ENCODE measurements at places on chromosomes 13 and 19.

GRCh38 chr13:110392510-110393240 lies 85.6 kb downstream of the COL4A2 start:
- H3K4me1 ChIP-seq: no peaks in the 10 kb centered on the region
- no peak for ATAC-seq

GRCh38 chr13:50494138-50494537 lies 349.4 kb downstream of the DLEU7 start:
- no peaks in the 10 kb centered on the region for H3K4me1 ChIP-seq
- ATAC-seq: no peak
- H3K36me3 ChIP-seq: no peaks in the 10 kb centered on the region
- no peak overlapping the region for H3K27ac ChIP-seq
- H3K27me3 ChIP-seq: no peaks in the 10 kb centered on the region

- peaks cover 50% of the 10 kb centered on the region for H3K36me3 ChIP-seq
- peaks cover 27% of the 10 kb centered on the region for H3K4me1 ChIP-seq
- peak; percentile 83 for ATAC-seq
- no peaks in the 10 kb centered on the region for H3K27me3 ChIP-seq
- H3K27ac ChIP-seq: peak within 1 kb of the TSS; percentile 94
Observed at GRCh38 chr19:10403137-10404021, at the start of gene CDC37. Gene CDC37 (minus strand): TSS chr19:10403542. CDS start chr19:10403479, 63 bp downstream.

DNA sequence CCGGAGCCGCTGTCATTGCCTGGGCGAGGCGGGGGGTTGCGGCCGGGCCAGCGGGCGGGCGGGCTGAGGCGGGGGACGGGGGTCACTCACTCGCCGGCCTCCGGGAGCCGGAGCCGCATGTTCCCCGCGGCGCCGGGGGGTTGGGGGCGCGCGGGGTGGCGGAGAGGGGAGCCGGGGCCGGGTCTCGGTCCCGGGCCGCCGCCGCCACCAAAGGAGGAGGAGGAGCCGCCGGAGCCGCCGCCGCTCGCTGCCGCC lies 149 bp downstream of the MED26 start:
- H3K27ac ChIP-seq: no peak overlapping the region
- peak; percentile 0 for ATAC-seq
- H3K27me3 ChIP-seq: no peaks in the 10 kb centered on the region

DNA sequence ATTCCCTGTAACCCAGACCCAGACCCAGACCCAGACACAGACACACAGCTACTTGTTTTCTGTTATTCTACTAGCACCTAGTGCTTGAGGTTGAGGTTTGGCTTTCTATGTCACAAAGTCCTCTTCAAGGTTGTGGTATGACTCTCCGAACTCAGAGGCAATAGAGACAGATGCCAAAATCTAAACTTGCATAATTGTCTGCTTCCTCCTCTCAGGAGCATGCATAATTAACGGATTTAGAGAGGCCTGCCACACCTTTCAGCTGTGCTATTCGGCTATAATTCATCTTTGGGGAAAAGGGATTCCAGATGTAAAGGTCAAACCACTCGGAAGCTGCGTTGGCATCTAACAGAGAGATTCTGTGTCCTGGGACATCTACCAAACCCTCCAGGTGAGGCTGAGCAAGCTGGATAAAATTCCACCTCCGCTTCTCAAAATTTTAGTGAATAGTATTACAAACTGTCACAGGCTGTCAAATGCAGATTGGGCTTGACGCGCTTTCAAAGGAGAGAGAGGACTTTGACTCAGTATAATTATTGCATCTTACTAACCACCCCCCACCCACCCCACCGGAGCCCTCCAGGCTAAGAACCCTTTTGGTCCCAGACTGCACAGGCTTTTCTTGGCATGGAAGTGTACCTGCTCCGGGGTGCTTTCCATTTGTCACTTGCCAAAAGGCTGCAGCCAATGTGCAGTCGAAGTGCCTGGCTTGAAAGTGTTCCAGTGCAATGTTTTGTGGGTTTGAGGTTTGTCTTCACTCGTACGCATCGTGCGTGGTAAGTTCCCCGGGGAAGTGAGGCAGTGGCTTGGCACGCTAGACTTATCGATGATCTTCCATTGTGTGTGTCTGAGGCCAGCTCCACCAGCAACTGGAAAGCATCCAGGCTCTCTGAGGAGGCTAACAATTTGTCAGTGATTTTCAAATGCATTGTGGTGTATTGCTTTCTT lies 194.1 kb downstream of the TDRD3 start:
- no peak for ATAC-seq
- H3K4me1 ChIP-seq: no peaks in the 10 kb centered on the region
- H3K27ac ChIP-seq: no peak overlapping the region
- no peak overlapping the region for H3K4me3 ChIP-seq

GRCh38 chr13:74865656-74866055 lies 616.3 kb downstream of the TBC1D4 start:
- ATAC-seq: no peak
- peaks cover 8% of the 10 kb centered on the region for H3K27me3 ChIP-seq
- no peaks in the 10 kb centered on the region for H3K4me1 ChIP-seq
- H3K4me3 ChIP-seq: no peak overlapping the region
- no peak overlapping the region for H3K27ac ChIP-seq

DNA sequence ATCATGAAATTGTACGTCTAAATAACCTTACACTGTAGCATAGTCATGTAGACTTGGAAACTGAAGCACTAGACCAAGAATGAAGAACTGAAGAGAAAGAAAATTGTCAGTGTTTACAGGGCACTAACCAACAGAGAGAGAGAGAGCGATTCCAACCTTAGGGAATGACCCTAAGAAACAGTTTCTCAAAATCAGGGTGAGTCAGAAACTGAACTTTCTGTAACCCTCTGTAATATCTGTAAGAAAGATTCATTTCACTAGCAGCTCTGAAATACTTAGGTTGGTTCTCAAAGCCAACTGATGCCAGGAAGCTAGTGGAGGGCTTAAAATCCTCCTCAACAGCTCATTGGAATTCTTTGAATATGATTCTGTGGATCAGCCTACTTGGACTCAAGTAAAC lies 936.9 kb downstream of the EFNB2 start:
- H3K36me3 ChIP-seq: no peaks in the 10 kb centered on the region
- no peaks in the 10 kb centered on the region for H3K27me3 ChIP-seq
- no peaks in the 10 kb centered on the region for H3K4me1 ChIP-seq
- no peak overlapping the region for H3K4me3 ChIP-seq

DNA sequence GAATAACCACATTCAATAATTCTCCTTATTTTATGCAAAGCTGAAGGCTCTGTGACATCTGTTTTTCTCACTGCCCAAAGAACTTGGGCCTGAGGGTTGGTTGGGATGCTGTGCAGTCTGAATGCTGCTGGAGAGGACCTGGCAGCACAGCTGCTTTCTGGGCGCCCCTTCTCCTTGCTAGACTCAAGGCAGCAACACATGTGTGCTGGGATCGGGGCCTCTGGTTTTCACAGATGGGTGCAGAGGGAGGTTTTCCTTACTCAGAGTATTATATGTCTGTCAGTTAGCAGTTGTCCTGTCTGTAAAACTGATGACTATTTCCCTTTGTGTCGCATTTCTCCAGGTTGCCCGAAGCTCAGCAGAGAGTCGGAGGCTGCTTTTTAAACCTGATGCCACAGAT lies 53.2 kb upstream of the TEX29 start:
- peaks cover 87% of the 10 kb centered on the region for H3K36me3 ChIP-seq
- H3K4me1 ChIP-seq: peaks cover 9% of the 10 kb centered on the region
- no peaks in the 10 kb centered on the region for H3K27me3 ChIP-seq
- ATAC-seq: no peak
- H3K27ac ChIP-seq: no peak overlapping the region
- H3K4me3 ChIP-seq: no peak overlapping the region

DNA sequence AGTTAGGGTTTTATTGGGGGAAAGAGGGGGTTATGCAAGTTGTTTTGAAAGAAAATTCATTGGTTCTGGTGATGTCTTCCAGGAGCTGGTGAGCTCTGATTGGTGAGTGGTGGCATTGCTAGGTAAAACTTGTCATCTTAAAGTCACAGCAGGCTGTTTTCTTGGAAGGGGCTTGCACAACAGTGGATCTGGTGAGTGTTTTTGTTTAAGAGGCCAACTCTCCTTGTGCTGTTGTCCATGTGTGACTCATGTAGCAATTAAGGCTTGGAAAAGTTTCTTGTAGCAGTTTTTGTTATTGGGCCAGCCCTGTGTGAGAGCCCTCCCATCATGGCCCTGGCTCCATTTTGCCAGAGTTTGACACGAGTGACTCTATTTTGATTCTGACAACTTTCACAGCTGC lies 109.4 kb downstream of the RFC3 start:
- no peak overlapping the region for H3K4me3 ChIP-seq
- no peaks in the 10 kb centered on the region for H3K36me3 ChIP-seq
- no peak overlapping the region for H3K27ac ChIP-seq
- no peaks in the 10 kb centered on the region for H3K27me3 ChIP-seq
- H3K4me1 ChIP-seq: no peaks in the 10 kb centered on the region

DNA sequence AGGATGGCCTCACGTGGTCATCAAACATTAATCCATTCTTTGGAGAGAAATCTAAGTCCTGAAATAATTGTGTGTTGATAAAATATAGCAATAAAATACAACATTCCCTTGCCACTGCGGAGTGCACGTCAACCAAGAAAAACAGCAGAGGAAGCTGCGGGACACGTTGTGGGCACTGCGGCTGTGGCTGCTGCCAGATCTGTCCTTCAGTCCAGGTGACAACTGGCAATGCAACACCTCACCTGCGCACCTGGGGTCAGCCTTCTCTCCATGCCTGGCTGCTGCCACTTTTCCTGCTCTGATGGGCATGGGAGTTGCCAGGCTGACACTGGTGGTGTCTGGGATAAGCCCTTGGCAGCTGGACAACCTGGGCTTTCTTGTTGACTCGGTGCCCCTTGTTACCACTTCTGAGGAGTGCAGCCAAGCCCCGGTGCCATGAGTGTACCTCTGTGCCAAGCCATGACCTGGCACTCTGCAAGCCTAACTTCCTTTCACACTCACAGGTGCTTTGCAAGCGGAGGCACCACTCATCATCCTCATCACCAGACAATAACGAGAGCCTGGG lies 251.6 kb upstream of the TSHZ3 start:
- no peak overlapping the region for H3K4me3 ChIP-seq
- no peaks in the 10 kb centered on the region for H3K36me3 ChIP-seq
- no peaks in the 10 kb centered on the region for H3K4me1 ChIP-seq
- H3K27ac ChIP-seq: no peak overlapping the region
- H3K27me3 ChIP-seq: peaks cover 2% of the 10 kb centered on the region

GRCh38 chr13:40666933-40667621 lies 636 bp upstream of the FOXO1 start:
- H3K27me3 ChIP-seq: no peaks in the 10 kb centered on the region
- H3K4me3 ChIP-seq: peak overlapping the region; percentile 96
- ATAC-seq: peak; percentile 28
- H3K4me1 ChIP-seq: peaks cover 3% of the 10 kb centered on the region

DNA sequence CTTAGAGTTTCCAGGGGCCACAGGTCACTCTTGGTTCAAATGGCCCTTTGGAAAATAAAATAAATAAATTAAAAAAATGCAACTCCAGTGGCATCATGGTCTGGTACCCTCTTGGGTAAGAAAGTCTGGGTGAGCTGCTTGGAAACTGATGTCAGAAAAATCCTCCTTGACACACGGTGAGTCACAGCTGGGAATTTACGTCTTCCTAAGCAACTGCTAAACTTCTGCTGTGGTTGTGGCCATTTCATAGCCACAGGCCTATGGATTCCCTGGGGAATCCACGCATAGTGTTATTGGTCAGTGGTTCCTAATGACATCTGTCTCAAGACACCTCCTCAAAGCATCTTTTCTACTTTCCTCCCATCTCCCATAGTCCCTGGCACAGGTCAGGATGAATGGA lies 220.8 kb downstream of the COG6 start:
- H3K27me3 ChIP-seq: peaks cover 2% of the 10 kb centered on the region
- H3K4me3 ChIP-seq: no peak overlapping the region
- ATAC-seq: no peak
- H3K4me1 ChIP-seq: no peaks in the 10 kb centered on the region

DNA sequence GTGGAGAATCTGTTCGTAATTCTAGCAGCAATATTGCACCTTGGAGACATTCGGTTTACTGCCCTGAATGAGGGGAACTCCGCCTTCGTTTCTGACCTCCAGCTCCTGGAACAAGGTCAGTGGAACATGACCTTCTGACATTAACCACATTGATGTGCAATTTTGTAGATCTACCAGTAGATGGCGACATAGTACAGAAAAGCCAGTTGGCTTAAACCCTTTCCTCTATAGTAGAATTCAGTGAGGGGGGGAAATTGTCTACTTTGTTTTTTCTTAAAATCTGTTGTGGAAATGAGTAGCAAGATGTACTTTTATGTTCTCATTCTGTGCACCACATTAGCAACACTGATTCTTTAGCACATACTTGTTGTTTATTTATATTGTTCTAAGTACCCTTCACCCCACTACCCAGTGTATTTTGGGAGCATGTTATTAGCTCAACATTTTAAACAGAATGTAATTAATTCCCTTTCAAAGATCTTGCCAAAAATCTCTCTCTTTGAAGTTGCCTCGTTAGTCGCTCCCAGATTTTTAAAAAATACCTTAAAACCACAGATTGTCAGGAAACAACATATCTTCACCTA lies 332.2 kb downstream of the MYO16 start:
- no peaks in the 10 kb centered on the region for H3K36me3 ChIP-seq
- ATAC-seq: peak; percentile 71
- H3K27me3 ChIP-seq: peaks cover 2% of the 10 kb centered on the region
- H3K4me1 ChIP-seq: no peaks in the 10 kb centered on the region

- peaks cover 97% of the 10 kb centered on the region for H3K36me3 ChIP-seq
- no peak overlapping the region for H3K4me3 ChIP-seq
- ATAC-seq: no peak
- H3K27ac ChIP-seq: no peak overlapping the region
Observed at GRCh38 chr13:99528547-99528946, 27.3 kb downstream of the TM9SF2 start.

- ATAC-seq: peak; percentile 96
- no peaks in the 10 kb centered on the region for H3K4me1 ChIP-seq
- H3K27me3 ChIP-seq: no peaks in the 10 kb centered on the region
- H3K4me3 ChIP-seq: no peak overlapping the region
- no peaks in the 10 kb centered on the region for H3K36me3 ChIP-seq
Observed at GRCh38 chr13:48595431-48596429, 58.0 kb upstream of the CYSLTR2 start.

- ATAC-seq: no peak
- no peak overlapping the region for H3K27ac ChIP-seq
- peaks cover 7% of the 10 kb centered on the region for H3K36me3 ChIP-seq
- peak overlapping the region; percentile 15 for H3K4me3 ChIP-seq
- peaks cover 10% of the 10 kb centered on the region for H3K4me1 ChIP-seq
- no peaks in the 10 kb centered on the region for H3K27me3 ChIP-seq
Observed at GRCh38 chr19:18338541-18338940, 1.9 kb upstream of the PGPEP1 start.

DNA sequence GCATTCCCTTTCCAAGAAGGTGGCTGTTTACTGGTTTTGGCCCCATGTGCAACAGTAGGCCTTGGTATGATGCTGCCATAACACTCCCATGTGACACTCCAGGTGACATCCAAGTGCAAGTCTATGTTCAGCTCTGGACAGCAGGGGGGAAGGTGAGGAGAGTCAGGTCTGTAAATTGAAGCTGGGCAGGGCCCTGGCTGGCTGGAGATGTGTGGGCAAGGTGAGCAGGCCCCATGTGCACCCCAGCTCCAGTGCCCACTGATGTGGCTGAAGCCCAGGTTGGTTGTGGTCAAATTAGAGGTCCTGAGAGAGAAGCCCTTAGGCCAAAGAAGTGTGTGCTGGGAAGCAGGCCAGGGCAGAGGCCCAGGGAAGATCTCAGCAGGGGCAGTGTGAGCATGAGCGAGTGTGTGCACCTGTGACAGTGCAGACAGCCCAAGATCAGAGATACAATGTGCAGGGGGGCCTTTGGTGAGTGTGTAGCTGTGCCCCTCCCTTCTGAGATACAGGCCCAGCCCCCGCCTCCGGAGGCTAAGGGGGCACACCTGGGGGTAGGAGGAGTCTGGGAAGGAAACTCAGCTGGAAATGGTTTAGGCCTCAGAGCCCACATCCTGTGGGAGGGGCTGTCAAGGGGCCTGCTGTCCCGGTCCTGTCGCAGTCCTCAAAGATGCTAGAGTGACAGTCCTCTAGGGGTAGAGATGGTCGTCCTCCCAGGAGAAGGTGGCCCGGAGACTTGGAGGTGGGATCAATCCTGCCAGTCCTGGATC lies 18.6 kb downstream of the DEDD2 start:
- peak overlapping the region; percentile 75 for H3K4me3 ChIP-seq
- H3K27me3 ChIP-seq: no peaks in the 10 kb centered on the region
- H3K27ac ChIP-seq: peak overlapping the region; percentile 79
- peaks cover 82% of the 10 kb centered on the region for H3K36me3 ChIP-seq

Measured in activated T-helper 17 cell treated with anti-CD3 and anti-CD28 coated beads, Interleukin-2, amount 50 U/mL, for 72 hours (primary cell).